Germinal center (tissue), 1 donor: ENCODE measurements at places on chromosomes 2 and 18.

- DNase-seq = no peak
These were observed 99.9 kb upstream of the CRACDL start for GRCh38 chr2:99035920-99036319.

- DNase-seq = peak; percentile 63
These were observed 7.7 kb upstream of the SP140L start for GRCh38 chr2:230319211-230319862.

- DNase-seq = no peak
These were observed 226.1 kb downstream of the LRRTM1 start for GRCh38 chr2:80078290-80079036.

DNA sequence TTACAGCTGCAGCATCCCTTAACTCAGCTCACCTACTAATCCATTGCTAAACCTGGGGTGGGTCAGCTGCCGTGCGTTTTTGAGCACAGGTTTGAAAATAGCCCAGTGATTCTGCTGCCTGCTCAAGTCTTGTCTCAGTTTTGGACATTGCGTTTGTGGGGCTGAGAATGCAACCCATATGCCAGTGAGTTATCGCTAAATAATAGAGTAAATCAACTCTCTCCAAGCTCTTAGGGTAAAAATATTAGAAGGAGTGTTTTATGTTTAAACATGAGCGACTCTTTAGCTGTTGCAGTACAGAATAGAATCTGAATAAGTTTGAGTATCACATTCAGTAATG is 2.1 kb downstream of the TSHZ1 start:
- DNase-seq = no peak

DNA sequence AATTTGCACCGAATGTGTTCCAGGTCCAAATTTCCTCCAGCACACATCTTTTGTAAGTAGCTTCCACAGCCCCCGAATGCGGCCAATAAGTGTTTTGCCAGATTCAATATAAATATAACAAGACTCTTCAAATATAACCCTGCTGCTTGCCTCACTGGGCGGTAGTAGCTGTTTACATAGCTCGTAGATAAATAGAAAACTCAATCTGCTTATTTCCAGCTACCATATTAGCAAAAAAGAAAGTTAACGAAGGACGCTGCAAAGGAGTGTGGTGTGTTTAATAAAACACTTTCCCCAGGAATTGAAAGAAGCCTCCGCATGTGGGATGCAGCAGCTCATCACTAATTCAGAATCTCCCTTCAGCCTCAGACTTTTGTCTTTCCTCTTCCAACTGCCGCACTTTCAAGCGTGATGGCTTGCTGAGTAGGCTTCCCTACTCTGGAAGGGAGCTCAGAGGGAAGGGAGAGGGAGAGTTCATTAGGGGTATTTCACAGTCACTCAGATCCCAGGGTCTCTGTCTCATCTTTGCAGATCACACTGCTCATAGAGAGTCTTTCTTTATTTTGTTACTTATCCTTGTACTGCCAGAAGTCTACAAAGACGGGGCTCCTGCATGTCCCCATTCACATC is 367.0 kb downstream of the RND3 start:
- no peak for DNase-seq

DNA sequence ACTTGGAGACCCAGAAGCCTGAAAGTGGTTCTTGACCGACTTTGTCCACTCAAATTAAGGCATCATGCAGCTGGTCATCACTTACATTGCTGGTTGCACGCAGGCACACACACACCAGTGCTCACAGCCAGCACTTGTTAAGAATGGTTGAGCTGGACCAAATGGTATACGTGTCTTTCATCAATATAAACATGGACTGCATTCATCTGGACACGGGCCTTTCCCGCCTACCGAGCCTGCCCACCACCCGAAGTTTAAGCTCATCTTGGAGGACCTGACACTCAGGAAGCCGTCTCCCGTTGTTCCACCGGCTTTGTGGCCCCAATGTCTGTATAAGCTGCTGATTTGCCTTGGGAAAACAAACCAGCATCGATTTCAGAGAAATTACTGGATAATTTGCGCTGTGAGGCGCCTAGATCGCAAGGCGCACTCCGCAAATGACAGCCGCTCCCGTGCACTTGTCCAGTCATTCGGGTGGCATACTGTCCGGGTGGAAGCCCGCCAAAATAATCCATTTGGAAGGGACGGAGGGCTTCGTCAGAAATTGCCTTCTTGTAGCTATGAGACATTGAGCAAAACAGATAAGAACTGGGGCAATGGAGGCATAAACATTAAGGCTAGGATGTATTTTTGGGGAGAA is 40.1 kb upstream of the AKAIN1 start:
- DNase-seq = peak; percentile 7
